ENCODE measurements at places on chromosomes 12 and 14.

DNA sequence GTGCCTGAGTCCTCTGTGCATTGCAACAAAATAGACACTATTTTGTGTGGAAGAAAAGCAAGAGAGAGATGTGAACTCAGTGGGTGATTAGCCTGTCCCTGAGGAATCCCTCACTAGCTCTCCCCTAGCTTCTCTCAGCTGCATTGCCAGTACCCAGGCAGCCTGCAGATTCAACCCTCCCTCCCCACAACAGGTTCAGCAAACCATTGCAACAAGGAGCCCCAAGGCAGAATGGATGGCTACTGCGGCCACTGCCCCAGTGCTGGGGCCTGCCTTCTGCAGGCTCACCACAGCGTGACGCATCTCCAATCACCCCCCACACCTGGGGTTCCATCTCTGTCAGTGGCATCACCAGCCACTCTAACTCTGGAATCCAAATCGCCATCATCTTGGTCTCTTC, 2.3 kb downstream of the CRACR2A start:
- DNase-seq, result no peak

GRCh38 chr12:30026621-30027234, 243.0 kb upstream of the TMTC1 start:
- no peak for DNase-seq

DNA sequence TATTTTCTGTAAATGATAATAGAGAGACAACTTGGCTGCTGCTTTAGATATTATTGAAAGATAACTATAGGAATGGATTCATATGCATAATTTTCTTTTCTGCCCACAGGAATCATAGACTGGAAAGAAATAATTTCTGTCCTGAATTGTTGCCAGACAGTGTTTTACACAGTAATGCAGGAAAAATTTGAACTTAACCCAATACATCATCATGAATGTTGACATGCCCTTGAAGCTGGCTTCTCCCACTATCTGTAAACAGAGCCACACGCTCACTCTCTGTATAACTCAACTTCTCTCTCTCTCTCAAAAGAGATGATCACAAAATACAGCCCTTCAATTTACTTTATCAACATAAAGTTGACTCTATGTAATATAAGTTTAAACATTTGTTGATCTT, 56.6 kb downstream of the PAX9 start:
- no peak for DNase-seq

DNA sequence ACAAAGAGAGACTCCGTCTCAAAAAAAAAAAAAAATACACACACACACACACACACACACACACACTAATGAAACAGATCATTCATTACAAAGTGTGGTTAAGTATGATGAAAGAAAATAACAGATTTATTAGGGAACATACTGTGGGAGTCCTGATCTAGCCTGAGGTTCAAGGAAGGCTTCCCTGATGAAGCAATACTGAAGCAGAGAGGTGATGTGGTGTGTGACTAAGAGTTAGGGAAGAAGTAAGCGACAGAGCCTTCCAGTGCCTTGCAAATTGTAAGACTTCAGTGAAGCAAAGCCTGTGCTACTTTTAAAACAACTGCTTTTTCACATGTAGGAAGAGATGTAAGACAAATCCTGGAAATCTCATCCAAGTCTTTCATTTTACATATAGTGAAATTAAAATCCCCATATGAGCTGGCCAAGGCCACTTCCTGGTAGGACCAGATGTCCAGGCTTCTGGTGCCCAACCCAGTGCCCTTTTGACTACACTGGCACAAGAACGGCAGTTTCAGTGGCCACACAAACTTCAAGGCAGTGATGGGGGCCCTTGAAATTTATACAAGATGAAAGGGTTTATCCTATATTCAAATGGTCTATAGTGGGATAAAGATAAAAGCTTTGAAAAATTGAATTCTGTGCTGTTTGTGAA, 86.2 kb downstream of the STON2 start:
- no peak for DNase-seq

- no peak for DNase-seq
Observed at GRCh38 chr14:89736881-89737280, 217.6 kb downstream of the EFCAB11 start.

DNA sequence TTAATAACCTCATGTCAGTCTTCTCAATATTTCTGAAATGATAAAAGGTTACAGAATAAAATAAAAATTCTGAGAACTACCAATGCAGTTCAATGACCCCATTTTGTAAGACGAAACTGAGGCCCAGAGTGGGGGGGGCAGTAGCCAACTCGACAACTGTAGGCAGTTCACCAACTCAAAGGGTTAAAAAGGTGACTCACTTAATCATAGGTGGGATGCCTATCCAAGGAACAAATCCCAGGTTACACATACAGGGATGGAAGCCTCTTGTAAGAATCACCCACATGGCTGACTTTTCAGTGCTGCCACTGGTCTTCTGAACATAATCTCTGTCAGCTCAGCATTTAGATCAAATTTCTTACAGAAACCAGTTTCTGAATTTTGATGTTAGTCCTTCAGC, 10.9 kb downstream of the PPM1H start:
- no peak for DNase-seq

- no peak for DNase-seq
Observed at GRCh38 chr12:81078469-81079196, 754 bp downstream of the ACSS3 start.

GRCh38 chr12:101857043-101857558, 20.3 kb upstream of the DRAM1 start:
- DNase-seq, result no peak

- no peak for DNase-seq
Observed at GRCh38 chr14:30520536-30520935, 38.4 kb upstream of the G2E3 start.

DNA sequence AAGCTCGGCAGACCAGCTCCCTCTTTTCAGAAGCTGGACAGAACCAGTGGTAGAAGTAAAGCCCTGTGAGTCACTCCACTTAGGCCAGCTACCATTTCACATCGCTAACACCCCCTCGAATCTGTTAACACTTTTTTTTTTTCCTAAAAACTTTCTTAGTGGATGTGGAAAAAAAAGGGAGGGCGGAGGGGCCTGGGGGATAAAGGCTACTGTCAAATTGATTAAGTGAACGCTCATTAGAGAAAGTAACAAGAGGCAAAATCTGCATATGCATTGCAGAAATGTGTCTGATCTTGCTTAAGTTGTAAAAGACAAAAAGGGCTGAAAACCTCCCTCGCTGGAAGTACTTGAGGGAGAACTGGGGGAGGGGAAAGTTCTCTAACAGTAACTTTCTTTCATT, 86.6 kb upstream of the OTX2 start:
- DNase-seq, result no peak

DNA sequence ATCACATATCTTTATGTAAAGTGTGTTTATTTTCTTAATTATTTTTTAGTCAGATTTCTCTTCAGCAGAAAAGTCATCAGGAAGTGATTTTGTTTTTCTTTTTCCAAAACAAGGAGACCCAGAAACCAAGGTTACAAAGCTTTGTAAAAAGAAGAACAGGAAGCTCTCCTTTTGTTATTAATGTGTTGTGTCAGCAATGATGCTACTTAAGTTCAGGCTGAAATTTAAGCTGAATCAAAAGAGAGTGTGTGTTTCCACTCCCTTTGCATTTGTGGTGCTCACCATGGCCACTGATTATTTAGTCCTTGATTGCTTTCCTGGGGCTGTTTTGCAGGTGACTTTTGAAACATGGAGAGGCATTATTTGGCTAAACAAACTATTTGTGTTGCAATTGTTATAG, 155.3 kb upstream of the ATP2B1 start:
- no peak for DNase-seq

DNA sequence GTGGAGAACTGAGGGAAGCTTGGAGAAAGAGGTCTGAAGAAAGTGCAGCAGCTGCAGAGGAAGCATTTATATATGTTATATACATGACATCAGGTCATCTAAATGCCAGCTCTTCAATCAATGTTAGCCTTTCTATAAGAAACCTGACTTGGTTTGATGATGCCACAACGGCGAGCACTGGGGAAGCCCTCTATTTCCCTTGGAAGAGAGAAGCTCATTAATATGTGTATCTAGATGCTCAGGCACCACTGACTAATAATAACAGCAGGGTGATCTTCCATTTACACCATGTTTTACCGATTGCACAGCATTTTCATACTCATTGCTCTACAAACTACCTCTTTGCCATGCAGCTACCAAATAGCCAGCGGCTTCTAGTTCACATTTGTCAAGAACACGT, 811 bp downstream of the ACYP1 start:
- no peak for DNase-seq

- DNase-seq, result no peak
Observed at GRCh38 chr12:101655393-101655792, 42.0 kb upstream of the CHPT1 start.

DNA sequence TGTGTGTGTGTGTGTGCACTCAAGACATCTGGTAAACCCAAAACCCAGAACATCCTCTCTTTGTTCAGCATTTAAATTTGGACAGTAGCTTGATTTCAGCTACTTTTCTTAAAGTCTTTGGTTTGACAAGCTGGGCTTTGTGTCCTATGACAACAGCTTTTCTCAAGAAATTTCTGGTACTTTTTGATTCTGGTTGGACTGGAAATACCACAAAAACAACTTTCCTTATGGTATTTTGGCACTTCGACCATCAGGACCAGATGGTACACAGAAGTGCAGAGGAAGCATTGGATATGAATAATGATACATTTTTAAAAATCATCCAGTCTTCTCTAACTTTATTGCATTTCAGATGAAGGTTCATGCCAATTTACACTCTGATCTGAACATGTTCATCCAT, 286.6 kb upstream of the FLRT2 start:
- DNase-seq, result no peak

GRCh38 chr12:110254971-110255540, 26.0 kb upstream of the ATP2A2 start:
- no peak for DNase-seq

DNA sequence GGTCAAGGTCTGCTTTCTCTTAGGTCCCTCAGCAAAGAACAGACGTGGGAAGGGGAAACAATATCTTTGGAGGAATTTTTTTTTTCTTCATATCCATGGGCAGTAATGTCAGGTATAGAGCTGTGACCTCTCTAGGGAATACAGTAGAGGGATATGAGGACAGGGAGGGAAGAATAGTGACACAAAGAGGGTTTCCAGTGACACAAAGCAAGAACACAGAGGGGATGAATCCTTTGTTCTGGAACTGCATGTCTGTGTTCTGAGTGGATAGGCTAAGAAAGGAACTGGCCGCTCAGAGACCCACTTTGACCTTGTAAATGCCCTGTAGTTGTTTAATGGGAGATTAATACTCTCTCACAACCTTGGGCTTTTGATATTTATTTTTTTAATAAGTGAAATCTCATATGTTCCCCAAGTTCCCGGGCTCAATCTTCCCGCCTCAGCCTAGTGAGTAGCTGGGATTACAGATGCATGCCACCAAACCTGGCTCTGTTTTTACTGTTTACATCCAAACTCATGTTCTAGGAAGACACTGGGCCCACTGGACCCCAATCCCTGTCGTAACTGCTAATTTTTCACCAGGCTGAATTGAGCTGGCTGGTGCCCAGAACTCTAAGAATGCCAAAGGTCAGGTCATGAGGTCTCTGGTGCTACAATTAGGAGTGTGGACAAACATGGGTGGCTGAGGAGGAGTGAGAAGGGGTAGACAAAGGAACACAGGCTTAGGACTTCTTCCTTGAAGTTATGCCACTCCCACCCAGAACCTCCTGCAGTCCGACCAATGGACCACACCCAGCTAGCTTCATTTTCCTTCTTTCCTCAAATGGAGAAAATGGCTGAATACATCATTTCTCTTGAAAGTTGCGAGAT, 9.1 kb upstream of the PLEKHH1 start:
- DNase-seq, result no peak

GRCh38 chr14:69572030-69572840, 2.4 kb downstream of the CCDC177 start:
- no peak for DNase-seq

DNA sequence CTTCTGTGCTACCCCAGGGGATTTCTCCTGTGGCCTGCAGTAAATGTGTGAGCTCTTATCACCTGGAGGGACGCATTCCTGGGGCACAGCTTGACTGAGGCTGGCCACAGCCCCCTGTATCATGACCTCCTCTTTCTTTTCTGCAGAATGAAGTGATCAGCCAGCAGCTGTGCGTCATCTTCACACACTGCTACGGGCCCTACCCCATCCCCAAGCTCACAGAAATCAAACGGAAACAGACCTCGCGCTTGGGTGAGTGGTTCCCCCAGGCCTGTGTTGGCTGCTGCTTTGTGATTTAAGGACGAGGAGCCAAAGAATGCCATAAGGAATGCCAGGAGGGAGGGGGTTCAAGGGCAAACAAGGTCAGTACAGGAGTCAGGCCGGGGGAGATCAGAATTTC, 50.5 kb upstream of the PWP1 start:
- no peak for DNase-seq

GRCh38 chr12:56152132-56152755, at the start of gene MYL6B:
Gene MYL6B (plus strand): TSS chr12:56152587. CDS start chr12:56153919, 1,332 bp downstream.
- no peak for DNase-seq

DNA sequence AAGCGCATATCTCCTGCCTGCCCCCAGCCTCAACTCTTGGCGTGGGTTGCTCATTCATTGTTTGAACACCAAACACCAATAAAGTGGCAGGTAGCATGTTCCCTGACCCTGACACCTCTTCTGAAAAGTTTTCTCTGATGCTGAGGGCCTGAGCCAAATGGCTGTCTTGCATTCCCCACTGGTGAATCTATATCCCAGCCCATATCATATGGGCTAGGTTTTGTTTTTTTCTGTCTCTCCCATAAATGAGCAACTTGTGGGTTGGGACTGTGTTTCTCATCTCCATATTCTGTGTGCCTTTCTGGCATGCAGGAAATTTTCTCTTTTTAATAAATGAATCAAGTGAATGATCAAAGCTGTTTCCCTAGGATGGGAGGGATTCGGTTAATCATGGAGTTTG, 5.0 kb downstream of the MYO1A start:
- DNase-seq, result no peak

DNA sequence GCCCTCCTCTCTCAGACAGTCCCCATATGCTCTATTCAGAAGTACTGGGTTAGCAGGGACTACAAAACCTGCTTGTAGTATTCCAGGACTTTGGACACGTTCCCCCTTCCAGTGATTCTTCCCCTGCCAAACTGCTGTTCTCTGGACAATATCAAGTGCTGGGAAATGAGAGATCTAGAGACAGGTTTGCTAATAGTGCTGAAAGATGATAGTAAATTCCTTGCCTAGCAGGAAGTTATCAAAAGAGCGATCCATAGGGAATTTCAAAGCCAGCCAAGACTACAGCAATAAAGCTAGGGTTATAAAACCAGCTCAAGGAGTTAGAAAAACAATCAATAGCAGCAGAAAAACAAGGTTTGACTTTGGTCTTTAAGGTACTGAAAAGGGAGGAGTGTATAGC, 15.2 kb downstream of the SLC7A8 start:
- DNase-seq, result no peak

GRCh38 chr12:138898-139534, 72.4 kb downstream of the IQSEC3 start:
- DNase-seq, result no peak
